ENCODE measurements at places on chromosomes 7 and 10.
A peak's percentile ranks its signal among the peaks of the same experiment; 100 is the strongest.

- no peak for DNase-seq
Measured at GRCh38 chr7:107501593-107501992, 31.7 kb downstream of the GPR22 start.

DNA sequence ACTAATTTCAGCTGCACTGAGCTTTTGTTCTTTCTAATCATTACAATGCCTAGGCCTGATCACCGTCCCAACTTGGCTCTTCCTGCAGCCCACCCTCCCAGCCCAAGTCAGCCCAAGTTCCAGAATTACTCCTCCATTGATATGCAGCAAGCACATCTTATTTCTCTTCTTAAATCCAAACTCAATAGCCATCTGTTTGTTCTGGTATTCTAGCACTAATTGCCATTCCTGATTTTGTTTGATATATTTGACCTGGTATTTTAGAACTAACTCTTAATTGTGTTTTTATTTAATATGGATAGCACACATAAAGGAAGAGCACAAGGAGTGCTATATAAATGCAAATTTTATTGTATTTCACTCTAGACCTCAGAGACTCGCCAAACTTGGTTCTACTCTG lies 241.2 kb downstream of the SKIDA1 start:
- DNase-seq = no peak

DNA sequence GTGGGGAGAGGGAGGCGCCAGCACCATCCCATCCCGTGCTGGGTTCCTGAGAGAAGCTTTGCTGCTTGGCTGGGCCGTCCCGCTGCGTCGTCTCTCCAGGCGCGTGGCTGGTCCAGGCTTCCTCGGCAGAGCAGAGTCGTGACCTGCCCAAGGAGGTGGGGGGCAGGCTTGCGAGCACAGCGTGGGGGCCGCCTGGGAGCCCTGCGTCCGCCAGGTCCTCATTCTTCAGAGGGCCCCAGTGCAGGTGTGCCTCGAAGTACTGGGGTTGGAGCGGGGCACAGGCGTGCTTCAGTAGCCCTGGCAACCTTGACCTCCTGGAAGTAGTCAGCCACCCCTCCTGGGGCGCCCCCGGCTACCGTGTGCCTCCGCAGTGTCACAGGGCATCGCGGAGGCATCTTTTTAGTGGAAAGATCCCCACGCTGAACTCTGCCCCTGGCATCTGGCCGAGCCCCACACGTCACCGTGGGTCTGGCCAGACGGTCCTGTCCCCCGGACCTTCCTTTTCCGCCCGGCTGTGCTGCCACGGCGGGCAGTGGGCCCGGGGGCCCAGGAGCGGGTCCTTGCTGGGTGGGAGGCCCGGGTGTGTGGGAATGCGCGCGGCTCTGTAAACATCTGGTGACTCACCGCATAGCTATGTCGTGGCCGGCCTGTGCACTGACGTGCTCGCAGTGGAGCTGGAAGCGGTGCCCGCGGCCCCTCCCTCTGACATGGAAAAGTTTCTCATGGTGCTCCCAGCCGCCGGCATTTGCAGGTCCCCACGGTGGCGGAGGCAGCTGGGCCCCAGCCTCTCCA lies 6.4 kb downstream of the MAFK start:
- DNase-seq = no peak

- peak; percentile 95 for DNase-seq
Measured at GRCh38 chr7:54758702-54759592, at the start of gene SEC61G. Gene SEC61G, minus strand, starts transcription at chr7:54759211. Its CDS starts 1,623 bp downstream, at chr7:54757588.

All from DMS79 treated with DMSO at 0.1 percent for 48 hours (cell line).